ENCODE measurements at places on chromosomes 3 and 15. TPM values are rescaled to one million over a fixed set of nuclear protein-coding genes. Genes with fewer than 3 reads are reported as not detected.

DNA sequence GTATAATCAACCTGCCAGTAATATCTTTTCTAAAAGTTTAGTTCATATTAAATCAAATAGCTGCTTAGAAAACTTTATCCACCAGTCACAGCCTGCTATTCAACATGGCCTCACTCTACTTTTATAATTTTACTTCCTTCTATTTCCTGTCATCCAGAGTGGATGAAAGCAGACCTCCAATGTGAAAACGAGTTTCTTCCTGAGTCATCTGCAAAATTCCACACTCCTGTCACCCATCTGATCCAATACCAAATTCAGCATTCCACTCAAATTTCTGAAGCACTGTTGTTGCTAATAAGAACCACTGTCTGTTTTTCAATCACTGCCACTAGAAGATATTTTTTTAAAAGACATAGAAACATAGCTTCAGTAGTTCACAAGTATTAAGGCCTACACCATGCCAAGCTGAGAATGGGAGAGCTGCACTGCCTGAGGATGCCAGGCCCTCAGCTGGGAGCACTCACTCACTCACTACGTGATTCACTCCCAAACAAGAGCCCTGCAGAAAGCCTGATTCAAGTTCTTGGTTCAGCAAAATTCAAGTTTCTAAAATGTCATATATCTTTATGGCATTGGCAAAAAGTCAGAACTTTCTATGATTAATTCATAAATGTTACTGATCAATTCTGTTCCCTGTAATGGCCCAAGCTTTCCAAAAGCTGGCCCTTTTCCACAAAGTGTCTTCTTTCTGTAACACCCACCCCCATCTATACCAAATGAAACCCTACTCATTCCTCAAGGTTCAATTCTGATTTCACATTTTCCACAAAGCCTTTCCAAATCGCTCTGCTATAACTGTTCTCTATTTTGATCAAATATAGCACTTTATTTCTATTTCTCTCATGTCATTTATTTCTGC lies 82.9 kb downstream of the FSIP1 start:
- H3K36me3 ChIP-seq = no peaks in the 10 kb centered on the region
- H3K27ac ChIP-seq = no peak overlapping the region
- H3K27me3 ChIP-seq = no peaks in the 10 kb centered on the region
- DNase-seq = no peak
- H3K4me3 ChIP-seq = no peak overlapping the region

The TRIM59 gene
- 39.0 TPM for total RNA-seq

- H3K27me3 ChIP-seq = no peaks in the 10 kb centered on the region
- H3K27ac ChIP-seq = no peak overlapping the region
- no peaks in the 10 kb centered on the region for H3K36me3 ChIP-seq
- H3K4me1 ChIP-seq = peaks cover 41% of the 10 kb centered on the region
Observed at GRCh38 chr3:62238003-62238402, 135.3 kb downstream of the FEZF2 start.

- H3K4me1 ChIP-seq = peaks cover 2% of the 10 kb centered on the region
- peaks cover 32% of the 10 kb centered on the region for H3K36me3 ChIP-seq
- no peak overlapping the region for H3K27ac ChIP-seq
- H3K27me3 ChIP-seq = no peaks in the 10 kb centered on the region
Observed at GRCh38 chr15:101623367-101624304, 28.5 kb downstream of the TM2D3 start.

The WDR49 gene
- 5.4 TPM for total RNA-seq

DNA sequence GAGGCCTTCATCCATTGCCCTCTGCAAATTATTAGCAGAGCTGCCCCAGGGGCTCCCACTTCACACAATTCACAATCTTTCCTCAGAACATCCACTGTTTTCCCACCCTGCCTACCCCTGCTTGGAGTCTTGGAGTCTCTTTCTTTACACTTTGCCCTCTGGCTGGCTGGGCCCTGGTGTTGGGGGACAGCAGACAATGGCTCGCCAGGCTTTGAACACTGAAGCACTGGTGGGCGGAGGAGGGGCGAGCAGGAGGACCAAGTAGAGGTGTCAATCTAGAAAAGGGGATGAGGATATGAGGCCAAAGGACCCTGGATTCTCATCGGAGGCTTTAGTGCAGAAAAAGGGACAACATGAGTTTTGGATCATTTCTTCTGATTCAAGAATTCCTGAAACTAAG lies 212.0 kb downstream of the NR1D2 start:
- no peak overlapping the region for H3K4me3 ChIP-seq
- DNase-seq = no peak
- H3K27me3 ChIP-seq = peaks cover 9% of the 10 kb centered on the region
- H3K36me3 ChIP-seq = no peaks in the 10 kb centered on the region
- no peak overlapping the region for H3K27ac ChIP-seq

DNA sequence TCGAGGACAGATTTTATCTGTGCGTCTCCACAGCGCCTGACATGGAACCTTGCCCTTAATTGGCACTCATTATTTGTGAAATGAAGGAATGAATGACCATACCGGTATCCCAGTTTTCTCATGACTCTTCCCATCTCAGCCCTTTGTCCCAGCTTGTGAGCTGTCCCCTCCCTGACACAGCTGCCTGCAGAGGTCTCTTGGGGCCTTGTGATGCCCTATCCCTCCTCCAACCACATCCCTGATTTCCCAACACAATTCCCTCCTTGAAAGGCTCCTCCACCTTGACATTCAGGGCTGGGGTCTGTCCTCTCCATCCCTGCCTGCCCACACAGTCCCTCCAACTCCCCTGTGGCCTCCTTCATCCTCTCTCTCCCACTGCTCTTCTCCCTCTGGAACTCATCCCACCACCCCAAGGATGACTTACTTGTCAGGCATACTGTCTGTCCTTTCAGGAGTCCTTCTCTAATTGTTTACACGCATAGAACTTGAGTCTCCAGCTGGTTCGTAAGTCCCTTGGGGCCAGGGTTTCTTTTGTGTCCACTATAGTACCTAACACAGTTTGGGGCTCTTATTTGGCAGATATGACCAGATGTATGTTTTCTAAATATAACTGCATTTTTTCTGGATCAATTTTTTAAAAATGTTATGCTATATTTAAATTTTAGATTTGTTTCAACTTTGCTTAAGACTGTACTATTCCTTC lies 35.6 kb upstream of the FILIP1L start:
- H3K4me3 ChIP-seq = no peak overlapping the region

GRCh38 chr3:67723863-67724262 lies 69.5 kb upstream of the SUCLG2 start:
- peaks cover 2% of the 10 kb centered on the region for H3K36me3 ChIP-seq
- H3K27ac ChIP-seq = no peak overlapping the region
- H3K4me1 ChIP-seq = no peaks in the 10 kb centered on the region
- H3K4me3 ChIP-seq = no peak overlapping the region
- no peaks in the 10 kb centered on the region for H3K27me3 ChIP-seq

GRCh38 chr15:59247364-59247763 lies 40.7 kb downstream of the LDHAL6B start:
- peaks cover 3% of the 10 kb centered on the region for H3K4me1 ChIP-seq
- no peaks in the 10 kb centered on the region for H3K36me3 ChIP-seq
- no peak overlapping the region for H3K27ac ChIP-seq
- DNase-seq = peak; percentile 51
- H3K27me3 ChIP-seq = no peaks in the 10 kb centered on the region
- H3K4me3 ChIP-seq = no peak overlapping the region

DNA sequence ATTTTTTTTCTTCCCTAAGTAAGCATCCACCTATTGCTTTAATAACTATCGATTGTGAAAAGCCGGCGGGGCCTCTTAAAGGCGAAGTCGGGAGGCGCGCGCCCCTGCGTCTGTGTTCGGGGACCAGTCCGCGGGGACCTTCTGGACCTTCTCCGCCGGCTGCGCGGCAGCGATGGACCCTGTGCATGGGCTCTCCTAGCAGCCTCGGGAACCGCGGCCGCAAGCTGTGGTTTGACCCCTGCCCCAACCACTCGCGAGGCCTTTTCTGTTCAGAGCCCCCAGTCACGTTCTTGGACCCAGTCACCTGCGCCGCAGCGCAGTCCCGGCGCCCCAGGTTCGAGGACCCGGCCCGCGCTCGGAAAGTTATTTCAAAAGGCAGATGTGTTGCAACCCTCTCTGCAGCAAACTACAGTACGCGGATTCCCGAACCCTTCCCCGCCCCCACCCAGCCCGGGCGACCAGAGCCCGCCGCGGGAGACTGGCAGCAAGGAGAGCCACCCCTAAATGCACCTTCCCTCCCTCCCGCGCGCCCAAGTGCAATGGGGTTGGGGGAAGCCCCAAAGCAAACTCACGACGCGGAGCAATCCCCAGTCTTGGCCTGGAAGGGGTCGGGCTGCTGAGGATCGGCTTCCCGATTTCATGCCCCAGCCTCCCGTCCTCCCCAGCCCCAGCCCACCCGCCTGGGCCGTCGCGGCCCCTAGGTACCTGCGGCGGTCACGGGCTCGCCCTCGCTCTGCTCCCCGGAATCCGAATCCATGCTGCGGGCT lies 684 bp downstream of the TNFAIP8L3 start:
- peak; percentile 9 for DNase-seq
- no peak overlapping the region for H3K27ac ChIP-seq
- peaks cover 5% of the 10 kb centered on the region for H3K4me1 ChIP-seq
- peak overlapping the region; percentile 77 for H3K4me3 ChIP-seq
- H3K27me3 ChIP-seq = peaks cover 93% of the 10 kb centered on the region

DNA sequence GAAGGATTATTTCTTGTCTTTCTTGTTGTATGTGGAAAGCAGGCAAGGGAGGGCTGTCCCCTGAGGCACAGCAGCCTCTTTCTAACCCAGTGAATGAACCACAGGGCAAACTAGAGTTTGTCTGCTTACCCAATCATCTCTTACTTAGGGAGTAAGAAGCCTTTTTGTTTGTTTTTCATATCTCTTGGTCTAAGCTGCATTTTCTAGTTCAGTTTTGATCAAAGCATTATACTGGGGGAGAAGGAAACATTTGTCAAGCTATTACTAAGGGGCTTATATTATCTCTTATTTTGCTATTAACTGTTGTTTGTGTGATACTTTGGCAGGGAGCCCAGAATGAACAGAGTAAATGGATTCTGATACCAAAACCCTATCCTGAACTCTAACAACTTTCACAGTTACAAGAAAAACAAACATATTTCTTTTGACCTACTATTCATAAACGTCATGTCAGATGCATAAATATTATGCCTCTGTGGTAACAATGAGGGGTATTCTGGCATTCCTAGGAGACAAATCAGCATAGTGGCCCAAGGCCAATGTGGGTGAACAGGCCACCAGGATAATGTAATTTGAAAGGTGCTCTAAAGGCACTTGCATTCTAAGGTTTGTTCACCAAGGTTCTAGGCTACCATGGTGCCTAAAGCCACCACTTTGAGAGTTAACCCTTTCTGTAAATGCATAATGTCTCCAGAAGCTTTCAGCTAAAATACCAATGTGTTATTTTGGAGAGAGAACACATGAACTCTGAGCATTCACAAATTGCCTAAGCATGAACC lies 271.6 kb upstream of the ZPLD1 start:
- H3K36me3 ChIP-seq = no peaks in the 10 kb centered on the region
- H3K4me3 ChIP-seq = no peak overlapping the region
- no peak overlapping the region for H3K27ac ChIP-seq
- no peaks in the 10 kb centered on the region for H3K4me1 ChIP-seq
- no peaks in the 10 kb centered on the region for H3K27me3 ChIP-seq
- DNase-seq = no peak

DNA sequence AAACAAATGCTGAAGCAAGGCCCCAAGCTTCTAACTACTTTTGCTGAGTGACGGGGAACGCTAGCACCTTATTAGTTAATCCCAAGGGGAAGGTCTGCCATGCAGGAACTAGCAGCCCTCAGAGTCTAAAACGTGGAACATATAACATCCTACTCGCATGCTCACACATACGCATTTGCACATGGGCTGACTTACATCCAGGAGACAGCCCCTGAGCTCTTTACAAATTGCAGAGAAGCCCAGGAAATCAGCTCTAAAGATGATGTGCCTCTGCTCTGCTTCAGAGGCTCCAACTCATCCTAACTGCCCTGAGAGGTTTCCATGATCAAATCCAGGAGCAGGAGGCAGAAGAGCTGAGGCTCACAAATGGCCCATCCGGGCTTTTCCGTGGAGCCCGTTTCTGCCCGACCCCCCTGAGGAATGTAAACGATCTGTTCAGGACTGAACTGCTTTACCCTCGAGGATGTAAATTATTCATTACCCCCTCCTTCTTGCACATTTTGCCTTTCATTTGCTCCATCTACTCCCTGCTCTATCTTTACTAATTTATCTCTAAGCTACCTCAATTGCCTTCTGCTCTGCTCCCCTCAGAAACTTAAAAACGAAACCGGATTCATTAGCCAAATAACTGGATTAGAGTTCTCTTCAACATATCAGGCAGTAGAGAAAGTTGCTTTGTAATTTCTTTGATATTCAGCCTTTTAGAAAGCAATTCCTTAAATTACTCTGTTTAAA lies 141.9 kb upstream of the CCDC54 start:
- DNase-seq = no peak
- H3K27me3 ChIP-seq = no peaks in the 10 kb centered on the region
- no peak overlapping the region for H3K27ac ChIP-seq
- H3K4me3 ChIP-seq = peak overlapping the region; percentile 45
- H3K36me3 ChIP-seq = no peaks in the 10 kb centered on the region

GRCh38 chr3:53803816-53804695 lies 42.2 kb downstream of the CHDH start:
- no peaks in the 10 kb centered on the region for H3K36me3 ChIP-seq
- H3K4me1 ChIP-seq = peaks cover 7% of the 10 kb centered on the region
- DNase-seq = no peak
- no peaks in the 10 kb centered on the region for H3K27me3 ChIP-seq

DNA sequence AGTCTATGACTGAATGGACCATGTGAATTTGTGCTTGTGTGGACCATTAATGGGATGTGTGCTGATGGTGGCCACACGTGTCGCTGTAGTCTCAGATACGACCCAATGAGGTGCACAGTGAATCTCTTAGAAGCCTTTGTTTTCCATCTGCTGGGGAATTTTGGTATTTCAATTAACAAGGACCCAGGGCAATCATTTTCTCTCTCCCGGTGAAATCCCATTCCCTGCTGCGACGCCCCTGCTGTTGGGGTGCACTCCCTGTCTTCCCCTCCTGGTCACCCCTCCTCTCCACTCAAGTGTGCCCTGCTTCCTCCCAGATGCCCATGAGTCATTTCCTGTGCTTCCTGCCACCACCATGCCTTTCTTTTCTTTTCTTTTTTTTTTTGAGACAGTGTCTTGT lies 32.7 kb downstream of the EBLN2 start:
- no peak overlapping the region for H3K4me3 ChIP-seq
- H3K27ac ChIP-seq = peak overlapping the region; percentile 89
- peaks cover 4% of the 10 kb centered on the region for H3K27me3 ChIP-seq
- DNase-seq = no peak
- no peaks in the 10 kb centered on the region for H3K36me3 ChIP-seq

The MCCC1 gene
- total RNA-seq = 30.6 TPM

The CSTA gene
- not detected for total RNA-seq

The INO80 gene
- total RNA-seq = 18.5 TPM

- peaks cover 10% of the 10 kb centered on the region for H3K27me3 ChIP-seq
- no peak for DNase-seq
- H3K4me1 ChIP-seq = no peaks in the 10 kb centered on the region
- no peaks in the 10 kb centered on the region for H3K36me3 ChIP-seq
Observed at GRCh38 chr3:36397841-36398240, 17.5 kb downstream of the STAC start.

DNA sequence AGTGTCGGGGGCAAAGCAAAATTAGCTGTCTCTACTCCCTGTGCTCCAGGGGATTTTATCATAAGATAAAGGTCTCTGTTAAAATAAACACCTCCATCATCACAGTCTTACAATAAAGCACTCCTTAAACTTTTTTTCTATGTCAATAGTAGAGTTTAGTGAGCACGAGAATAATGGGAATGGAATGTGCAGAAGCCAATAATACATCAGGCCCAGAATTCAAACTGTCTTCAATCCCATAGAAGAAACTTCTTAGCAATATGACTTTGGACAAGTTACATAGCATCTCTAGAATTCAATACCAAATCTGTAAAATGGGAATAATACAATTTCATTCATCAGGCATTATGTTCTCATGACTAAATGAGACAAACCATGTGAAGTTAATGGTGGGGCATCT lies 49.0 kb upstream of the EPHA3 start:
- H3K4me3 ChIP-seq = no peak overlapping the region
- H3K27me3 ChIP-seq = no peaks in the 10 kb centered on the region
- DNase-seq = no peak
- no peaks in the 10 kb centered on the region for H3K36me3 ChIP-seq
- H3K27ac ChIP-seq = no peak overlapping the region
